Stimulated activated CD8-positive, alpha-beta memory T cell treated with anti-CD3 and anti-CD28 coated beads, Interleukin-2, amount 100 ng/mL, for 1 hour (primary cell): ENCODE measurements at places on chromosomes 7 and 10.

GRCh38 chr10:22550732-22551131 lies 163.6 kb downstream of the PIP4K2A start:
- DNase-seq, result peak; percentile 58

- DNase-seq, result no peak
Observed at GRCh38 chr7:66250711-66251110, 45.6 kb downstream of the TPST1 start.

GRCh38 chr10:58041901-58042300 lies 225.8 kb downstream of the IPMK start:
- no peak for DNase-seq

DNA sequence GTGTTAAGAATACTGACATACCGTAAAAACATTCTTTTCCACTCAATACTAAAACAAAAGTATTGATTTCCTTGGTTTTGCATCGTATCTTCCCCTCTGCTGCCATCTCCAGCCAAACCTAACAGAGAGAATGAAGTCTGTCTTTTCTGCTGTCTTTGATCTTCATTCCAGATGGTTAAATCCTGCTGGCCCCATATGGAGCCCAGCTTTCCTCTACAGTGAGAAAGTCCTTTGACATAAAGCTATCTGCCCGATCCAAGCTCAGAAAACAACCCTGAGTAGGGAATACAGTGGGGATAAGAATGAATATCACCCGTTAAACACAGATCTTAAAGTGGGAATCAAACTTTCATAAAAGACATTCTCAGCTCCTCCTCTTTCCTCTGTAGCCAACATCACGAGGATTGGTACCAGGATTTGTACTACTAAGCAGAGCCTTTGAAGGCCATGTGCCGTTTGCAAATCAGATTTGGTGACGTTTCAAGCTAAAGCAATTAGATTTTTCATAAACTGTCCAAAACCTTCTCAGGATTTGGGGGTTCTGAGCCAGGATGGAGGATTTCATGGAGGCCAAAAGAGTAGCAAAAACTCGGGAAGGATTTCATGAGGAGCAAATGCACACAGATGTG lies 30.8 kb upstream of the GPAM start:
- DNase-seq, result no peak

GRCh38 chr7:106223156-106223555 lies 61.6 kb downstream of the NAMPT start:
- DNase-seq, result no peak

GRCh38 chr7:47485640-47486435 lies 96.1 kb downstream of the TNS3 start:
- DNase-seq, result no peak

DNA sequence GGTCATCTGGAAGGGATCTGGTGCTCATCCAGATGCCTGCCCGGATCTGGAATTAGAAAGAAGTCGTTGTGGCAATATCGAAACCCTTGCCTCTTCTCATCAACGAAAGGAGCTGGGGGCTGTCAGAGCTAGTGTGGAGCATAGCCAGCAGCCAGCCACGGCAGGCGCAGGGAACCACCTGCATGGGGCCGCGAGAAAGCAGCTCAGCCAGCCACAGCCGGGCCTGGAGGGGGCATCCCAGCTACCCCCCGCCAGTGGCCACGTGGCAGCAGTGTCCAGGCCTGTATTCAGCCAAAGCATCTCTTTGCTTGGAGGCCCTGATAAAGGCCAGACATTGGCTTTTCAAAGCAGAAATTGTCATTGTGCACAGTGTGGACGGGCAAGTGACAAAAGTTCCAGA lies 19.1 kb downstream of the GPR26 start:
- DNase-seq, result no peak

DNA sequence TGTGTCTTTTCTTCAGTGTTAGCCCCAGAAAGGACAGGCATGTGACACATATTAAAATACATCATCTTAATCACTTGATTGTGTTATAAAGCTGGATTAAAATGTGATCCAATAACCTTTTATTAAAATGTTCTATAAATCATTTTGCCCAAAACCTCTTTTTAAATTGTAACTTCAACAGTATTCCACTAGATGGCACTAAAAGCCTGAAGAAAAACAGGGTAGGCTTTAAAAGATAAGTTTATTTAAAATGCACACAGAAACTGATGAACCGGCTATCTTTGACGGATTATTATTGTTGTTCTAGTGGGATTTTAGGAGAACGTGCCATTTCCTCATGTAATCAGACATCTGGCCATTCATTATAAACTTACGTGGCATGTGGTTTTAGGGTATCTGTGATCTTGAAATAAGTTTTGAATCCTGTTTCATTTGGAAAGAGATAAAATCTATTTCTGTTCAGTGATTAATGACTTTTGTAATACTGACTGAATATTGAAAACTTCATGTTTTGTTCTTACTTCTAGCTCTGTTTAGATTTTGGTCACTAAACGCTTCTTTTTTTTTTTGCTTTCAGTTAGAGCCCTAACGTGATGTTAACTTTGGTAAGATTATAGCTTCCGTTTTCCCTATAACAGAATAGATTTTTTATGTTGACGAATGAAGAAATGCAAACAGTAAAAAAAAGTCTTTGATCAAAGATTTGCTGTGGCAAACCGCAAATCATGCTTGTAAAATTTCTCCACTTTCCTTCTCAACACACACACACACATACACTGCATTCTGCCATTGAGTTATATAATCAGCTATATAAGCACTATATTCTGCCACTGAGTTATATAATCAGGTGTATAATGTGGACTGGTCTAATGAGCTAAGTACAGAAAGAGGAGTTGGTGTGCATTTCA lies 13.6 kb downstream of the VPS50 start:
- no peak for DNase-seq

- no peak for DNase-seq
Observed at GRCh38 chr7:130365088-130365487, 15.2 kb upstream of the CPA1 start.

DNA sequence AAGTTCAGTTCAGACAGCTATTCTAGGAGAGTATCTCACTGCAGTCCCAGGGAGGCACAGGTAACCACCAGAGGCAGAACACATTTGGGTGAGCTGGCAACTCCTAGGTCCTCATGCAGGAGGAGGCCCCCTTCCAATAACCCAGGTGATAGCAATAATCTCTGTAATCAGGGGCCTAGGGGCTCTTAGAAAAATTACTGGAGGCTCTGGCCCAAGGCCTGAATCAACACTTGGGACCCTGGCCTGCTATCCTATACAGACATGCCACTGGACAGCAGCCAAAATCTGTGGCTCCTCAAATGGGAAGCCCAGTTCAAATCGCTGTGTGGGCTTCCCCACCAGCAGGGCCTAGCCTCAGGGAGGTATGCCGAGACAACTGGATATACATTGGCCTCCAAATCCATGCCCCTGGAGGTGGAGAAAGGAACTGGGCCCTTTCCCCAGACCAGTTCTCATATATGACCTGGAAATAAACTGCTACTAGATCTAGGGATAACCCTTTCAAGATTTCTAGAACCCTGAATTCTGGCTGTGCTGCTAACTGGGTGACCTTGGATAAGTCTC lies 1.6 kb downstream of the AVPI1 start:
- DNase-seq, result no peak

DNA sequence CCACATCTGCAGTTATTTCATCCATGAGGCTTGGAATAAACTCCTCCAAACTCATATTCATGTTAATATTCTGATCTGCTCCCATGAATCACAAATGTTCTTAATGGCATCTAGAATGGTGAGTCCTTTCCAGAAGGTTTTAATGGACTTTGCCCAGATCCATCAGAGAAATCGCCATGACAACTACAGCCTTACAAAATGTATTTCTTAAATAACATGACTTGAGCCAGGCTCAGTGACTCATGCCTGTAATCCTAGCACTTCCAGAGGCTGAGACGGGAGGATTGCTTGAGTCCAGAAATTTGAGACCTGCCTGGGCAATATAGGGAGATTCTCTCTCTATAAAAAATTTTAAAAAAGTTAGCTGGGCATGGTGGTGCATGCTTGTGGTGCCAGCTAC lies 102.1 kb upstream of the TMEM168 start:
- no peak for DNase-seq

- DNase-seq, result no peak
Observed at GRCh38 chr7:108078211-108078673, 51.9 kb downstream of the LAMB4 start.

DNA sequence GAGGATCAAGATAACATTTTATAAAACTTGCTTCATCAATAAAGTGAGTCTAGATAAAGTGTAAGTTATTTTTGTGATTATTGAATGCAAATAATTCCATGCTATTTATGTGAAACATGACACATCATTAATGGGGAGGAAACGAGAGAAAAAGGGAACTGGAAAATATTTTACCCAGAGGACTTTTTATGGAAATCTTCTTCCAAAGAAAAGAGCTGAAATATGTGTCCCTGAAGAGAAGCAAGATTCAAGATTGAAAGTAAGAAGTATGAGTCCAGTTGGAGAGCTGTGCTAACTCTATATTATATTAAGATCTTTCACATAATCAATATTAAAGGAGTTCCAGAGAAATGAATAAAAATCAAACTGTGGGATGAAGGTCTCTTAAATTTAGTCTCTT lies 1361.8 kb downstream of the GATA3 start:
- DNase-seq, result no peak

DNA sequence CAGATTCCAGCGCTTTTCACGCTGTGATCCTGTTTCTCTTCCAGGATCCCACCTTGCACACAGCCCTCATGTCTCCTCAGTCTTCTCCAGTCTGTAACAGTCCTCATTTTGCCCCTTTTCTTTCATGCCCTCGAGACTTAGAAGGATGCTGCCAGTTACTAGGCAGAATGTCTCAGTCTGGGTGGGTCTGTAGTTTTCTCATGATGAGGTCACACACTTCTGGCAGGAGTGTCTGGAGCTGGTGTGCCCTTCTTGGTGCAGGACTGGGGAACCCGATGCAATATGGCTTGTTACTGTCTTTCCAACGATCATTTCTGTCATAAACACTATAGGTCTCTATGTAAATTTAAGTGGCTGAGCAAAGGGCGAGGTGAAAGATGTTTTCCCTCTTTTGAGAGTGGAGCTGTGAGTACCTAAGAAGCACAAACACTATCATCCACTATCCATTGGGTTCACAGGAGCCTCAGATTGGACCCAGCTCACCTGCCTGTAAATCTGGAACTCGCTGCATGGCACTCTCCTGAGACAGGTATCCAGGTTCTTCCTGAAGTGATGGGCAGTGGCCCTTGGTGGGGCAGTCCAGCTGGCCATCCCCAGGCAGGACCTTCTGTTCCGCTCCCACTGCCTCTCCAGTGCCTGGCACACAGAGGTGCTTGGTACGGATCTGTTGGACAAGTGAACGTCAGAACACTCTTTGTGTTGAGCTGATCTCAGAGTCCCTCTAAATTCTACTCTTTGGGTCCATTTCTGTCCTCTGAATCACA lies 64.3 kb upstream of the ZNF32 start:
- no peak for DNase-seq

- no peak for DNase-seq
Observed at GRCh38 chr7:116753130-116753529, 81.1 kb downstream of the MET start.

- DNase-seq, result no peak
Observed at GRCh38 chr10:132722394-132723329, 63.3 kb downstream of the NKX6-2 start.

- peak; percentile 3 for DNase-seq
Observed at GRCh38 chr7:105581066-105581811, at the start of gene EFCAB10. TSS of gene EFCAB10 (minus strand) at chr7:105581493. CDS start at chr7:105581463, 30 bp downstream.

- DNase-seq, result no peak
Observed at GRCh38 chr10:63064706-63065105, 68.4 kb upstream of the NRBF2 start.

DNA sequence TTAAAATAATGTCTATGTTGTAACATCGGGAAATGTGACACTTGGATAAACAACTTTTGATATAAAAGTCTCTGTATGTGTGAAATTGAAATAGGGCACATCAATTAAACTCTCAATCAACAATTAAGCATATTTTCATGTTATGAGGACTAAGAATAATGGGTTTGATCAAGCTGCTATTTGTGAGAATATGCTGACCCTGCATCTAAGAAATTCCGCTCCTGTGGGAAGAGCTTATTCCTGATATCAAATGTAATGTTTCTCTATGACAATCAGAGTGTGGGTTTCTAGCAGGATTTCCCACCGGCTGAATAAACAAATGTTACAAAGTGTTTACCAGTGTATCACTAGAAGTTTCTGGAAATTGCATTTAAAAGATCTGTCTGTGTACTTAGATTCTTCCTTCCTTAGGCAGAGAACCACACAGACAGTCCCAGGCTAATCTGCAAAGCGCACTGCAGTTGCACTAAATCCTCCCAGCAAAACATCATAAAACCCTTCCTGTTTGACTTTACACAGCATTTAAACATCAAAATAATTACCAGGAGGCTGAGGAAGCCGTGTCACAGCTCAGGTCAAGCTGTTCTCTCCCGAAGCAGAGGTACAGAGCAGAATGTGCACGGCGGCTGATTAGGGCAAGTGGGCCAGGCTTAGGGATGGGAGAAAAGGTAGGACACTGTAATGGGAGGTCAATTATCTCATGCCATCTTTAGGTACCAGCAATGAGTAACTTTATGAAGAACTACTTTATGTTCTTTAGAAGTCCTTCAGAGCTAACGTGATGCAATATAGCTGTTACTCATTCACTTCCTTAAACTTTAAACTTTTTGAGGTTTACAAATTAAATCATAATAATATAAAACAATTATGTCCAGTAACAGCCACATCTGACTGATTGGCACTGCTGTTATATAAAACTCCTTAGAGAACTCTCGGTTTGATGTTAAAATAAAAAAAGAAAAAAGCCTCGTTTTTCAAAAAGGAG lies 109.1 kb upstream of the CTTNBP2 start:
- no peak for DNase-seq
